Activated naive CD4-positive, alpha-beta T cell treated with anti-CD3 and anti-CD28 coated beads, Interleukin-2, amount 50 U/mL, for 72 hours (primary cell): ENCODE measurements at places on chromosomes 2 and 18. TPM values are rescaled to one million over a fixed set of nuclear protein-coding genes. Genes with fewer than 3 reads are reported as not detected.

IKZF2 gene
- 8.9 TPM for total RNA-seq

GYPC gene
- total RNA-seq, result 161 TPM

LHCGR gene
- not detected for total RNA-seq

EN1 gene
- total RNA-seq, result not detected

LCT gene
- total RNA-seq, result 0.11 TPM

NPHP1 gene
- total RNA-seq, result 1.3 TPM

DNA sequence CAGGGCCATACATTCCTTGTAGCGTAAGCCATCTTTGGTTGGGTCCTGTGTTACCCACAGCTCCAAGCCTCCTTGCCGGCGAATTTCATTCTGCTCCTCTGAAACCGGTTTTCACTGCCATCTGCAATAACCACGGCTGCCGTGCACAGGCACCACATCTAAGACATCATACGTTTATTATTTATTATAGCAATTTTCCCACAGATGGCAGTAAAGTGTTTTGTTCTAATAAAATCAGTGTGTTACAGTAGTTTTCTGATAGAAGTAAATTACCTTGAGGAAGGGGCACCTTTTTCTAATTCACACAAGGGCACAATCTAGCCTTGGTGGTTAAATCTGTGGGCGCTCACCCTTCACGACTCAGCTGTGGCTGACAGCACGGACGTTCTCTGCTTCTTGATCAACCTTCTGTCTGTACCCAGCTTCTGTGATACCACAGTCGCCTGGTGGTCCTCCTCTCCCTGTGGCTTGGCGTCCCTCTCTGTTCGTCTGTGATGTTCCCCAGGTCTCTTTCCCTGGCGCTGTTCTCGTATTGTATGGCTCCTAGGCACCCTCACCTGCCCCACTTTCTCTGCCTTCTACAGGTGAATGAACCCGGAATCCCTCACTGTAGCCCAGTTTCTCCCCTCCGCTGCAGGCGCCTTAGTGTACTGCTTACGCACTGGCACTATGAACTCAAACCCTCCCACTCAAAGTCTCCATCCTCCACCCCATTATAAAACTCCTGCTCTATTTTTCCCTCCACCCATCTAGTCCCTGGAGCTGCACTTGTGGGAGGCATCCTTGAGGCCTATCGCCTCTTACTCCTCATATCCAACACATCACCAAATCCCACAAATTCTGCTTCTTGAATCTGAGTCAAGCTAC is 236.8 kb downstream of the DYSF start:
- no peak for DNase-seq

GRCh38 chr2:226207671-226208070 is 591.9 kb downstream of the IRS1 start:
- DNase-seq, result no peak

DNA sequence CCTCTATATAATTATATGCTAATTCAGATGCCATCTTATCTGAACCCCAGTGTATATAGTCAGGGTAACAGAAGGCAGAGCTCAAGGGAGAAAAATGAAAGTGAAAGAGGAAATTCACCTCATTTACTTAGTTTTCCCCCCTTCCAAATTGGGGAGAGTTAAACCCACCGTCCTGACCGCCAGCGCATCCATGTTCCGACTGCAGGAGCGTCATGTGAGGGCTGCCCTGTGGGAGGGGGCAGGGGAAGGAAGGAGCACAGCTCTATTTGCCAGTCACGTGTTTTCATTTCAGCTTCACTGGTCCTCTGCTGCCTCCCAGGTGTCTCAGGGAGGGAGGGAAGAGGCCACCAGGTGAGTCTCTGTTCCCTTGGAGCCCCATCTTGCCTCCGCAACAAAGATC is 13.2 kb downstream of the CNNM4 start:
- DNase-seq, result peak; percentile 28

DNA sequence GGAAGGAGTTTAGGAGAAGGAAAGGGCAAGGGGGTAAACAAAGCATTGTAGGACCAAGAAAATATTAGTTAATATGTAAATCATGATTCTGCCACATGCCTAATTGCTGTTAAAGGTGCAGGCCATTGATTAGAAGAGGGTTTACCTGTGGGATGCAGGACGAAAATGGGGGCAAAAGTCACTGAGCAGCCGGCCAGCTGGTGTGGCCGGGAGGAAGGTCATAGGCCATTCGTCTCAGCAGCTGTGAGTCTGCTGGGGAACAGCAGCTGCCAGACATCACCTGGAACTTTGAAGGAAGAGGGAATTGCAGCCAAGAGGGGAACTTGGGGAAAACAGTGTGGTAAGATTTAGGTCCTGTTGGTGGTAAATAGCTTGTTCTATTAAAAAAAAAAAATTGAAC is 184.4 kb downstream of the DYSF start:
- no peak for DNase-seq

DNA sequence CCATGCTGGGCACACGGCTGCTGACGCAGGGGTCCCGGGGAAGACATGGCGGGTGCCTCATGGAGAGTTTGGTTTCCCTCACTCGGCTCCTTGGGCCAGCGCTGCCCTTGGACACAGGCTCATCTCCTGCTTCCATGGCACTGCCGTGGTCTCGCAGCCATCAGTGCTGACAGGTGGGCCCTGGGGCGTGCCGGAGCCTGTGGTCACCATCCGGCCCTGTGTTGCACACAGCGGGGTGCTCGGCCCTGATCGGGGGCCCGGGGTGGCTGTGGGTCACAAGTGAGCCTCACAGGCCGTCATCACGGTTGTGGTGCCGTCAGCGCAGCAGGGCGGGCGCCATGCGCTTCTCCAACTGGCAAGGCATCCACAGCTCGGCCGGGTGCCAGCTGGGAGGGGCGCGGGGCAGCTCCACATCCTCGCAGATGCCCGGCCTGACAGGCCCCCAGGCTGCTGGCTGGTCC is 582 bp downstream of the RTP5 start:
- no peak for DNase-seq

GRCh38 chr2:25587361-25587760 is 86.0 kb downstream of the DTNB start:
- no peak for DNase-seq

GRCh38 chr2:8024506-8024905 is 657.4 kb upstream of the ID2 start:
- DNase-seq, result no peak

GRCh38 chr2:112579241-112579640 is 5.2 kb upstream of the CHCHD5 start:
- DNase-seq, result no peak

- DNase-seq, result no peak
Observed at GRCh38 chr2:200324362-200324761, 17.9 kb downstream of the SPATS2L start.

DNA sequence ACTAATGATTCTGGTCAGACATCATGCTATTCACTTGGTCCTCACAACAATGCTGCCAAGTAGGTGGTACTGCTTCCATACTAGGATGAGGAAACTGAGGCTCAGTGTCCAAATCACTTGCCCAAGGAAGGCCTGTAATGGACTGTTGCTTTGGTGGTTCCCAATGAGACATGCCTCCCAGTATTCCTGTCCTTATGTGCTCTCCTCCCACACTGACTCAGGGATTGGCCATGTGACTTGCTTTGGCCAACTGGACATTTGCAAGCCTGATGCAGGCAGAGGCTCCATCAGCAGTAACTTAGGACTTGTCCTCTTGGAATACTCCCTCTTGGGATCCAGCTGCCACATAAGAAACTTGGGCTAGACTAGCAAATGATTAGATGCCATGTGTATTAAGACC is 3.0 kb downstream of the FBXO41 start:
- no peak for DNase-seq

DNA sequence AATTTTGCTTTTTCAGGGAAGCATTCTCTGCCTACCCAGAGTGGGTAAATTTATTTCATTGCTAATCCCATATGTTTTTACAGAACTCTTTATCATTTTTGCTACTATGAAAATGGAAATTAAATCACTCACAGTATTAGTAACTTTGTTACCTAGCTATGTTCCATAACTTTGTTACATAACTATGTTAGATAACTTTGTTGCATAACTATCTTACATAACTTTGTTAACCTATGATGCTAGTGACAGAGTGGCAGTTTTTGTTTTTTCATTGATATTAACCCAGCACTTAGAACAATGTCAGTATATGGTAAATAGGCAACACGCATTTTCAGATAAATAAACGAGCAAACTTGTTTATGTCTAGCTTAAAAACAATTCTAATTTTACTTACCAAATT is 286.6 kb downstream of the LRP1B start:
- no peak for DNase-seq

- no peak for DNase-seq
Observed at GRCh38 chr2:50687327-50687726, 344.6 kb downstream of the NRXN1 start.

GRCh38 chr2:186467421-186467820 is 18.6 kb upstream of the ZC3H15 start:
- DNase-seq, result no peak

DNA sequence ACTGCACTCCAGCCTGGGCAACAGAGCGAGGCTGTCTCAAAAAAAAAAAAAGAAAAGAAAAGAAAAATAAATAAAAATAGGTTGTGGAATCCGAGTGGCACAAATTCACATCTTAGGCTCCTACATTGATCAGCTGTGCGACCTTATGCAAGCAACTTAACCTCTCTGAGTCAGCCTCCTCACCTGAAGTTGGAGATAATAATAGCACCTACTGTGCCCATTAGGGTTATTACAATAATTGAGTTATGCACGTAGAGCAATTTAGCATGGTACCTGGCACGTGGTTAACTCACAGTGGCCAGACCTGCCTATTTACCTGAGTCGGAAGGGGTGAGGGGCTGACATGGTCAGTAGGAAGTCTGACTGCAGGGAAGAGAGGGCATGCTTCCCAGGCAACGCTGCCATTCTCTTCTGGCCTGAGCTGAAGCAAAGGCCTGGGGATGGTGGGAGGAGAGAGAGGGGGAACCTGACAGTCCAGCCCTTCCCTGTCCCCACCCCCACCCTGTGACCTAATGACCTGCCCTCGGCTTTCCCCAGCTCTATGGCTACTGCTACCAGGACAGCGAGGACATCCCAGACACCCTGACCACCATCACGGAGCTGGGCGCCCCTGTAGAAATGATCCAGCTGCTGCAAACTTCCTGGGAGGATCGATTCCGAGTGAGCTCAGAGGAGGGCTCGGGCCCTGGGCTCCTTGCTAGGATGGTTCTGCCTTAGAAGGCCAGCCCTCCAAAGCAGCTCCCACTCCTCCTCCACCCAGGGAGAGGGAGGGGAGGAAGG is 5.1 kb downstream of the PKDCC start:
- DNase-seq, result no peak

DNA sequence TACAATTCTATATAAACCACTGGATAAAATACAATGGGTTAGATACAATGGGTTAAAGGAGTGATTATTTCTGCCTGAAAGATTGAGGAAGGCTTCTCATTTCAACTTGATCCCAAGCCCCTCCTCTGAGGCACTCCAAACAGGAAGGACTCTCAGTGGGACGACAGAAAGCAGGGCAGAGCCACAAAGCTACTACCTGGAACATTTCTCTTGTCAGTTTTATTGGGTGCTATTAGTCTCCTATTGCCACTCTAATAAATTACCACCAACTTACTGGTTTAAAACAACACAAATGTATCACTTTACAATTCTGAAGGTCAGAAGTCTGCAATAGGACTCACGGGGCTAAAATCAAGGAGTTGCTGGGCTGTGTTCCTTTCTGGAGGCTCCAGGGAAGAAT is 146.7 kb downstream of the MREG start:
- no peak for DNase-seq

GRCh38 chr18:59613903-59614302 is 83.3 kb downstream of the CCBE1 start:
- no peak for DNase-seq

- DNase-seq, result no peak
Observed at GRCh38 chr2:177275040-177275742, 10.7 kb upstream of the NFE2L2 start.

- DNase-seq, result no peak
Observed at GRCh38 chr2:23427350-23427749, 42.4 kb downstream of the KLHL29 start.
